ENCODE measurements at places on chromosomes 3 and 15. TPM values are rescaled to one million over a fixed set of nuclear protein-coding genes. Genes with fewer than 3 reads are reported as not detected.

Gene GOLGA8T
- total RNA-seq, result 0.13 TPM

Gene C2CD4A
- 1.3 TPM for total RNA-seq

Gene CMTM8
- total RNA-seq, result 1.6 TPM

Gene UBE2Q2
- total RNA-seq, result 30.3 TPM

Gene TPRG1
- not detected for total RNA-seq

Gene TMEM212
- not detected for total RNA-seq

Data from bladder microvascular endothelial cell (primary cell).